Activated CD4-positive, alpha-beta T cell treated with anti-CD3 and anti-CD28 coated beads, Interleukin-2, amount 50 U/mL, for 48 hours (primary cell): ENCODE measurements at places on chromosomes 13 and 19.

GRCh38 chr13:32897296-32897695, 118.9 kb upstream of the KL start:
- no peak for DNase-seq

DNA sequence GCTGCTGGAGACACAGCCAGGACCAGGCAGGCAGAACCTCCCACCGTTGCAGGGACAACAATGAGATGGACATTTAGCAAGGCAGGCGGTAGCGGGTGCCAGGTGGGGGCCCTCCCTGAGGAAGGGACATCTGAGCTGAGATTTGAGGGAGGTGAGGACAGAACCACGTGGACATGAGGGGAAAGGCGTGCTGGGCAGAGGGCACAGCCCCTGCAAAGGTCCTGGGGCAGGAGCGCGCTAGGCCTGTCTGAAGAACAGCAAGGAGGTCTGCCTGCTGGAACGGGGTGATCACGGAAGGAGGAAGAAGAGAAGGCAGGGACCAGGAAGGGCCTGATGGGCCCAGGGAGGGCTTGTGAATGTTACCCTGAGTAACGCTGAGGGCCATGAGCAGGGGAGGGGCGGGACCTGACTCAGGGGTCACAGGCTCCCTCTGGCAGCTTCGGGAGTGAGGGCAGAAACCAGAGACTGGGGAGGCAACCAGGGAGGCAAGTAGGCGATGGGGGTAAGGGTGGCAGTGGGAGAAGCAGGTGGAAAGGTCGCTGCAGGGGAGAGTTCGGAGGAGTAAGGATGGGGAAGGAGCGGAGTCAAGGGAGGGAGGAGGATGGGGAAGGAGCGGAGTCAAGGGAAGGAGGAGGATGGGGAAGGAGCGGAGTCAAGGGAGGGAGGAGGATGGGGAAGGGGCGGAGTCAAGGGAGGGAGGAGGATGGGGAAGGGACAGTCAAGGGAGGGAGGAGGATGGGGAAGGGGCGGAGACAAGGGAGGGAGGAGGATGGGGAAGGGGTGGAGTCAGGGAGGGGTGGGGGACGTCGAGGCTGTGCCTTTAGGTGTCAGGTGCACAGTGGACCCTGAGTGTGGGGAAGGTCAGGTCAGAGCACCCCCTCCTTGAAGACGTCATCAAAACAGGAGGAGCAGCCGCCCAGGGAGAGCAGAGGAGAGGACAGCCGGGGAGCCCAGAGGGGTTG, 15.7 kb upstream of the B3GNT3 start:
- DNase-seq: no peak

DNA sequence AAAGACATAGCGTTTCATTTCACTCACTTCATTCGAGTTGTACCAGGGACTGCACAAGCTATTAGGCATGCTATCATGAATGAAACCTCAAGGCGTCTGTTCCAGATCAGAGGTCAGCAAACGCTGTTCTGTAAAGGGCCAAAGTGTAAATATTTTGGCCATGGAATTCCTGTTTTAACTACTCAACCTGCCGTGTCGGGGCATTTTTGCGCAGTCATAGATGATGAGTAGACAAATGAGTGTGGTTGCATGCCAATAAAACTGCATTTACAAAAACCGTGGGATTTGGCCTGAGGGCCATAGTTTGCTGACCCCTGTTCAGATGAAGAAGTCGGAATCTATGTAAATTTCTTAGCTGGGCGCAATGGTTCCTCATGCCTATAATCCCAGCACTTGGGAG, 6.5 kb downstream of the INSR start:
- DNase-seq: no peak

DNA sequence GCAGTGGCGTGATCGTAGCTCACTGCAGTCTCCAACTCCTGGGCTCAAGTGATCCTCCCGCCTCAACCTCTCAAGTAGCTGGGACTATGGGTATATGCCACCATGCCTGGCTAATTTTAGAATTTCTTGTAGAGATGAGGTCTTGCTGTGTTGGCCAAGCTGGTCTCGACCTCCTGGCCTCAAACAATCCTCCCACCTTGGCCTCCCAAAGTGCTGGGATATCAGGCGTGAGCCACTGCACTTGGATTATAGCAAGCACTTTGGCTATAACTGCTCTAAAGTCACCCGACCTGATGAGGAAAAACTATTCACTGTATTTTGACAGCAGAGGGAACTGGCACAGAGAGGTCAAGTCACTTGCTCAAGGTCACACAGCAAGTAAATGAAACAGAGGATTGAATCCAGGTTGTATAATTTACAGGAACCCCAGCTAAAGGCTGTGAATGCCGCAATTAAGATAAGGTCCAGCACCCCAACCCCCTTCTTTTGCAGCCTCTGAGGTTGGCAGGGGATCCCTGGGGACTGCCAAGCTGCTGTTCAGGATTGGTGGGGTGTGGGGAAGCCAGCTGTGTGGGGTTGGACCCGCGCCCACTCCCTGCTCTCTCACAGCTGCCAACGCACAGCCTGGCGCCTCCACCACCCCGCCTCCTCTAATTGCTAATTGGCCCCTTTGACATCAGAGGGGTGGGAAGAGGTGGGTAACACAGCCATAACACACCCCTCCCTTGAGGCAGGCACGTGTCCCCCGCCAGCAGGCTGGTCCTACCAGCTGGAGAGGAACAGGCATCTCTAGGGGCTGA, 6.0 kb downstream of the TMIGD2 start:
- no peak for DNase-seq

- DNase-seq: peak; percentile 96
These were observed at the start of gene ECSIT for GRCh38 chr19:11528551-11529341. Gene ECSIT (minus strand): TSS chr19:11529134. CDS start chr19:11519170, 9,964 bp downstream.

DNA sequence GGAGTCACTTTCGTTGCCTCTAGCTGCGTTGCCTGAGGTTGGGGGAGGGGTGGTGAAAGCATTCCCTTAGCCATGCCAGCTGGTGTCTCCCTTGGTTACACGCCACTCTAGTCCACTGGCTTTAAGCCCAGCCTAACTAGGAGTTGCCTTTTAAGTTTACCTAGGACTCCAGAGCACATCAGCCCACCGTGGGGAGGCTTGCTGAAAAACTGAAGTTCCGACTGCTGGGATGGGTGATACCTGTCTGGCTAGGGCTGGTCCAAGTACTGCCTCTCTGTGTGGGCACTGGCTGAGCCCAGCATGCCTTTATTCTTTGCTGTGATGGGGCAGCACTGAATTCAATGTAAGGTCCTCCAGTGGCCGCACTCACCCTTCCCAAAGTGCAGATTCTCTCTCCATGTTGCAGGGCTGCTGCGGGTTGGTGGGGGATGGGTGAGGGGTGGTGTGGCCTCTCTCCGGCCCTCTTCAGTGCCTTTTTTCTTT, 11.8 kb upstream of the CEACAM1 start:
- DNase-seq: no peak

- DNase-seq: no peak
These were observed 2.1 kb downstream of the TMEM238 start for GRCh38 chr19:55382013-55382412.

DNA sequence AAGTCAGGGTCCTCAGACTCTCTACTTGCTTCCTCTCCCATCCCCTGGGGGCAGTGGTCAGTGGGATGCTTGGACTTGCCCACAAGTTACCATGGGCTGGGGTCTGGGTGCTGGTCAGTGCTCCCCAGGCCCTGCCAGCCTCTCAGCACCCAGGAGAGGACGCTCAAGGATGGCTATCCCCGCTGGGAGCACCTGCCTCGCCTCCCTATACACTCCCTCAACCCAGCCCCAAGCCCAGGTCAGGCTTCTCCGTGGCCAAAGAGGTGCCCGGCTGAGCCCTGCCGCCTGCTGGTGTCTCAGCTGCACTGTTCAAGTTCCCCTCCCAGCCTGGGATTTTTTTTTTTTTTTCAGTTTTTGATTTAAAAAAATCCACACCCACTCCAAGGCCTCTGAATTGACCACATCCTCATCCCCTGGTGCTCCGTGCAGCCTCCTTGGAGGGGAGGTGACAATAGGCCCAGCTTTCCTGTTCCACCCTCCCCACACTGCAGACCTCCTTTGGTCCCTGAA, 10.8 kb downstream of the F2RL3 start:
- DNase-seq: peak; percentile 48

- DNase-seq: peak; percentile 14
These were observed 6.7 kb upstream of the PCDH17 start for GRCh38 chr13:57624565-57625435.
